ENCODE measurements at places on chromosomes 12 and 14. TPM values are rescaled to one million over a fixed set of nuclear protein-coding genes. Genes with fewer than 3 reads are reported as not detected.

Gene MUCL1
- total RNA-seq: not detected

GRCh38 chr14:51616724-51617409 is 34.8 kb upstream of the FRMD6 start:
- DNase-seq: no peak

DNA sequence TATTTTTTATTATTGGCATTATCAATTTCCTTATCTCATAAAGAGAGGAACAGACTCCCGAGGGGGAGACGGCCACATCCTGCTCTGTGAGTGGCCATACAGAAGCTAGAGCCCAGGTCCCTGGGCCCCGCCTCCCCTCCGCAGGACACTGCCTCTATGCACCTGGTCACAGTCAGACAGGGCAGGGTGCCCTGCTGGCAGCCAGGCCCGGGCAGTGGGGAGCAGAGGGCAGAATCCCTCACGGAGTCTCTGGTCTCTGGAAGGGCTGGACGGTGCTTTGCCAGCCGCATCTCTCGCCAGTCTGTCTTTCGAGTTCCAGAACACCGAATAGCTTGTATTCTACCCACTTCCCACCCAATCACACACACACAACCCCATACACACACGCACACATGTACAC is 16.4 kb upstream of the CACNA2D4 start:
- no peak for DNase-seq

GRCh38 chr12:64892561-64892960 is 68.1 kb downstream of the TBC1D30 start:
- DNase-seq: no peak

DNA sequence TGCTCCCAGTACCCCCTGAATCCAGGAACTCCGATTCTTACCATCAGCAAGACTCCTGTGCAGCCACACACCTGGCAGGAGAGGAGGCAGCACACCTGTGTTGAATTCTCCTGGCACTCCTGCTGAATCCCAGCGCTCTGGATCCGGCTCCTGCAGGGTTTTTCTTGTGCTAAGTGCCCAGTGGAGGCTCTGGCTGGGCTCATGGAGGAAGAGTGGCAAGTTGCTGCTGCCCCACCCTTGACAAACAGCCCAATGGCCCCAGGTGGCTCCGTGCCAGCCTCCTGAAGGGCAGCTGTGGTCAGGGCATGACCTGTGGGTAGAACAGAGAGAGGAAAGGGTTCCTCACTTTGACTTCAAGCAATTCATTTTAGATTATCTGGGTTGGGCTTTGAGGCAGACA is 20.0 kb downstream of the CRACR2A start:
- no peak for DNase-seq

Gene PTCSC3
- not detected for total RNA-seq

DNA sequence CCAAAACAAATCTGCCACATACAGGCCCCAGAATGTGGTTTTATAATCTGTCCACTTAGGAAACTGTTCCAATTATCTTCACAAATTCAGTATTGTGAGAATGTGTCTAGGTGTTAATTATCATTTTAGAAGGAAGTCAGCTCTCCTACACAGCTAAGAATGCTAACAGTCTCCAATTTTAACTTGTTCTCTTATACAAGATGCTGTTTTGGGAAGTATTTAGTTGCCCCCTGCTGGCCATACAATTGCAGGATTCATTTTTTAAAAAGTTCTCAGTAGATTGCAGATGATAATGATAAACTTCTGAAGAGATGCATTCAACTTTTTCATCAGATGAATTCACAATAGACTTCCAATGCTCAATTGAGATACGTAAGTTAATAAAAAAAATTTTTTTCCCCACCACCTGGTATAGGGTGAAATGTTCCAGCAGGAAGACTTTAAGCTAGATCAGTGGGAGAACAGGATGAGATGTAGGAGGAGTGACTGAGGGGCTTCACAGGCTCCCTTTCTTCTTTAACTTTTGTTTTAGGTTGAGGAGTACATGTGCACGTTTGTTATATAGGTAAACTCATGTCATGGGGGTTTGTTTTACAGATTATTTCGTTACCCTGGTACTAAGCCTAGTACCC is 27.3 kb upstream of the OSBPL8 start:
- DNase-seq: peak; percentile 18

GRCh38 chr14:101721951-101722661 is 39.4 kb upstream of the PPP2R5C start:
- DNase-seq: peak; percentile 69

DNA sequence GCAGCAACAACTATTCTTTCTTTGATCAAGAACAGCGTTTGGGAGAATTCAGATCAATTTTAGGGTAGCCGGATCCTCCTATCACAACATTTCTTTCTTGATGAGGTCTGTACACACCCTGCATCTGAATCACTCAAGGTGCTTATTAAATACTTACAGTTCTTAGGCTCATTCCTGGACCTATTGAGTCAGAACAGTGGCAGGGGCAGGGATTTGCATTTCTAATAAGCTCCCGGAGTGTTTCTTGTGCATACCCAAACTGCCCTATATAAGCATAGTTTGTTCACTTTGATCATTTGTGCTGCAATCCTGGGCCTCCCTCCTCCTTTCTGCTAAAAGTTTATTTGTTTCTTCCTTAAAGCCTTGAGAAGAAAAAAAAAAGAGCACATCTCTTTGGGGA is 80.5 kb upstream of the RPH3A start:
- DNase-seq: no peak

DNA sequence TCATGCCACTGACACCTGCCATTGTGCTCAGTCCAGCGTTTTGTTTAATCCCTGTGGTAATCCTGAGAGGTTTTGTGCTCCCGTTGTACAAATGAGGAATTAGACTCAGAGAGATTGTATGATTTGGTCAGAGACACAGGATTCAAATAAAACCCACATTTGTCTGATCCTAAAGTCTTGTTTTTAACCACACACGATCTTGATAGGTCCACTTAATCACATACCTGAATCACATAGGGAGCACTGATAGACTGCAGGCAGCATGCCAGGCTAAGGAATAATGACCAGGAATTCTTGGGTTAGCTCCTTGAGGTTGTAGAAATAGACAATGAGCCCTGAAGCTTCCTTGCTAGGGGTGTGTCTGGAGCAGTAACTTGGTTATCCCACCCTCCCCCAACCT is 202.6 kb upstream of the RGS6 start:
- no peak for DNase-seq

DNA sequence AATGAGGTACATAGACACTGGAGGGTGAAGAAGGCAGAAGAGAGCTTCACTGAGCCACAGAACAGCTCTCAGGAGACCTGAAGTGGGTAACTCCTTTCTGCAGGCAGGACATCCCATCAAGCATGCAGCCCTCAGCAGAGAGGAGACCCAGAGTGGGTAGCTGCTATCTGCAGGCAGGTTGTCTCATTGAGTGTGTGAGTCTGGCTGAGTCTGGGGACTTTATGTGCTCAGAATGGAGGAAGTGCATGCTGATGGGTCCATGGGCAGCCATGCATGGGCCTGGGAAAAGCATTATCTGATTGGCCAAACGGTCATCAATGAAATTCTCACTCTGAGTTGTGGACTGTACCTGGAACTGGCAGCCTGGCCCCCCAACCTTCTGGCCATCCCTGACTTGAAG is 14.7 kb upstream of the HIGD1C start:
- DNase-seq: no peak

DNA sequence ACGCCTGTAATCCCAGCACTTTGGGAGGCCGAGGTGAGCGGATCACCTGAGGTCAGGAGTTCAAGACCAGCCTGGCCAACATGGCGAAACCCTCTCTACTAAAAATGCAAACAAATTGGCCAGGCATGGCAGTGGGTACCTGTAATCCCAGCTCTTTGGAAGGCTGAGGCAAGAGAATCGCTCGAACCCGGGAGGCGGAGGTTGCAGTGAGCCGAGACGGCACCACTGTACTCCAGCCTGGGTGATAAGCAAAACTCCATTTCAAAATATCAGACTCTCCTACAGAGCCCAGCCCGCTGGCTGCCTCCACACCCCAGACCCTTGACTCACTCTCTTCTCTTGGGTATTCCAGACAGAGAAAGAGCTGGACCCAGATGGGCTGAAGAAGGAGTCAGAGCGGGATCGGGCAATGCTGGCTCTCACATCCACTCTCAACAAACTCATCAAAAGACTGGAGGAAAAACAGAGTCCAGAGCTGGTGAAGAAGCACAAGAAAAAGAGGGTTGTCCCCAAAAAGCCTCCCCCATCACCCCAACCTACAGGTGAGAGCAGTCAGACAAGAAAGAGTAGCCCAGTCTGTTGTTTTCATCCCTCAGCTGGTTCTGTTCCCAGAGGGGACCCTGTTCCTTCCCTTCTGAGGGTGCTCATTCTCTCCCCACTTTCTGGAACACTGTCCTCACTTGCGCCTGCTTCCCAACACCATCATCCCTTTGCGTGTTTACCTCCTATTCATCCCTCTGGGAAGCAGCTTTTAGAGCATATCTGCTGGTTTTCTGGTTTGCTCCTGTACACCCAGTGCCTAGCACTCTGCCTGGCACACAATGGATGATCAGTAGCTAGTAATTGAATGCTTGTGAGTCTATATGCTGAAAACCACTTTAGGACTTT is 19.7 kb downstream of the AGAP2 start:
- DNase-seq: no peak

Gene STRN3
- total RNA-seq: 23.3 TPM

Gene JAG2
- total RNA-seq: 5.4 TPM

DNA sequence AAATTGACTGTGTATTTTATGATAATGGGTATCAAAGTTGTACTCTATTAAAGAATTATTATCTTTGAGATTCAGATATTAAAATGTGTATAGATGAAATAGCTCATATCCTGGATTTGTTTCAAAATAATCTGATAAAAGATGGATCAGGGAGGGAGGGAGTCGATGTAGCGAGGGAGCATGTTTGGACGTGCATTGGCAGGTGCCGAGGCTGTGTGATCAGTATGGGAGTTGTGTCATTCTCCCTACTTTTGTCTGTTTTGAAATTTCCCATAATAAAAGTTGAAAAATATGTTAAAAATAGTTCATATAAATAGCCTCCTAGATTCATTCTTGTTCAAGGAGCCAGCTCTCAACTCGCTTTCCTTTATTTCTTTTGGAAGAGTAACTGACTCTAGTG is 171.6 kb upstream of the HIF1A start:
- DNase-seq: no peak

Gene GPRC5D
- not detected for total RNA-seq

Gene KRT80
- 0.08 TPM for total RNA-seq

GRCh38 chr12:17954788-17955187 is 135.2 kb downstream of the RERGL start:
- no peak for DNase-seq
